Ascending aorta (tissue), 2 donors: ENCODE measurements at places on chromosomes 7 and 10.

DNA sequence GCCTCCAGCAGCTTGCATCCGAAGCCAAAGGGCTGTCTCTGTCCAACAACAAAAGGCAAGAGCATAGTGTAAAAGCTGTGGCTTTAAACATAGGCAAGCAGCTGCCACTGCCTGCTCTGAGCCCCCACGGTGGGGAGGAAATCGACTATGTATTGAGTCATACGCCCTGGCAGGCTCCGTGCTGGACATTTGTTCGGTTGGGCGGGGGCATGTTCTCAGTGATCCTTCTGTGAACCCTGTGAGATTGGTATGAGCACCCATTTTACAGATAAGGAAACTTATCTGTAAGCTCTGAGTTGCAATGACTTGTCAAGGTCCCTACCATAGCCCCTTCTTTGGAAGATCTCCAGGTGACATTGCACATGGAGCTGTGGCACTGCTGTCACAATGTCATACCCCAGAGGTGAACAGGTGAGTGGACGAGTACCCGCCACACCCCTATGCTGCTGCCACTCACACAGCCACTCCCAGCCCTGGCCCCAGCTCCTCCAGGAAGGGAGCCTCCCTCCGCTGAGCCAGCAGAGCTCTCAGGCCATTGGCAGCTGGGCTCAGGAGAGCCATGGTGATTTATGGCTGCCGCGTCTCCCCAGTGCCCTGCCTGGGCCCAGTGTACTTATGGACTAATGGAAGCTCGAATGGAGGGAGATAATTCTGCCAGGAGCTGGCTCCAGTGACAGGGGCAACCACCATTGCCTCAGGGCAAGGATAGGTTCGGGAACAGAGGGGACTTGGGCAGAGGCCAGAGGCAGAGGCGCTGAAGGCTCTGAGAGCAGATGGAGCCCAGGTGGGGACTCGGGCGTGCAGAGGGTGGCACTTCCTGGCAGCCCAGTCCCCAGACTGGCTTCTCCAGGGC, 43.7 kb downstream of the UNC5B start:
- H3K27ac ChIP-seq, result no peak overlapping the region
- no peak overlapping the region for H3K4me3 ChIP-seq
- no peaks in the 10 kb centered on the region for H3K36me3 ChIP-seq
- H3K27me3 ChIP-seq, result no peaks in the 10 kb centered on the region
- DNase-seq, result no peak

DNA sequence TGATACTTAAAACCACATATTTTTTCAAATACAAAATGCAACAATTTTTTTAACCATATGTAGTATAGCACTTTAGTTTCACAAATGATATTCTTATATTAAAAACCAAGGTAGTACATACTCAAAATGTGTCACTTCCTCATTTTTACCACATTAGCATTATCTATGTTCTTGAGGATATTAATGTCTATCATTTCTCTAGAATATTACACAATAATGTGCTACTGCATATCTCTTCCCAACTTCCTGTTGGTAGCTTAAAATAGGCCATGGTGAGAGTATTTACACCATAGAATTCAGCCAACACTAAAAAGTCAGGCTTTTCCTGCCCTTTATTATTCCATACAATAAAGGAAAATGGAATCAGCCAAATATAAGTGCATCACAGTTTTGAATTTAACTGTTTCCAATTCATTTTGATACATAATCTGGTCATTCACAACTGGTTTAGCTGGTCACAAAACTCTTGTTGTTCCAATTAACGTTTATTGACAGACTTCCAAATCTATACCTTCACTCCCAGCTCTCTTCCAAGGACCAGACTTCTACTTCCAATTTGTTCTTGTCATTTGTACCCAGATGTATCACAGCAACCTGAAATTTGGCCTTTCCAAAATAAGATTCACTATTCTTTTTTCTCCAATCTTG, 20.0 kb upstream of the LRRC17 start:
- no peaks in the 10 kb centered on the region for H3K36me3 ChIP-seq
- no peaks in the 10 kb centered on the region for H3K27me3 ChIP-seq
- no peak overlapping the region for H3K4me3 ChIP-seq
- peak overlapping the region; percentile 77 for H3K27ac ChIP-seq

GRCh38 chr7:156819733-156820295, 73.2 kb downstream of the LMBR1 start:
- no peaks in the 10 kb centered on the region for H3K27me3 ChIP-seq
- H3K27ac ChIP-seq, result no peak overlapping the region
- H3K4me3 ChIP-seq, result no peak overlapping the region
- peaks cover 4% of the 10 kb centered on the region for H3K36me3 ChIP-seq

DNA sequence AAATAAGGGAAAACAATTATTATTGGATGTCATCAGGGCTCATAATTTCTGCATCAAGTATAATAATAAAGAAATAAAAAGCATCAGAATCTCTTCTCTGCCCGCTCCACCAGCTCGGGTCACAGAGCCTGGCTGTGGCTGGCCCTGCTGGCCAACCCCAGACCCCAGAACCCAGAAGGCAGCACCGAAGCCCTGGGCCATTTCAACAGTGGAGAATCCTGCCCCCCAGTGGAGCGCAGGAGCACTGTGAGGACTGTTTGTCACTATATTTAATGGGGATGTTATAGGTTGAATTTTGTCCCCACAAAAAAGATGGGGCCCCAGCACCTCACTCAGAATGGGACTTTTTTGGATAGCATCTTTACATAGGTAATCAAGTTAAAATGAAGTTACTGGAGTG, 27.3 kb downstream of the DENND11 start:
- H3K27me3 ChIP-seq, result no peaks in the 10 kb centered on the region
- H3K4me1 ChIP-seq, result no peaks in the 10 kb centered on the region

DNA sequence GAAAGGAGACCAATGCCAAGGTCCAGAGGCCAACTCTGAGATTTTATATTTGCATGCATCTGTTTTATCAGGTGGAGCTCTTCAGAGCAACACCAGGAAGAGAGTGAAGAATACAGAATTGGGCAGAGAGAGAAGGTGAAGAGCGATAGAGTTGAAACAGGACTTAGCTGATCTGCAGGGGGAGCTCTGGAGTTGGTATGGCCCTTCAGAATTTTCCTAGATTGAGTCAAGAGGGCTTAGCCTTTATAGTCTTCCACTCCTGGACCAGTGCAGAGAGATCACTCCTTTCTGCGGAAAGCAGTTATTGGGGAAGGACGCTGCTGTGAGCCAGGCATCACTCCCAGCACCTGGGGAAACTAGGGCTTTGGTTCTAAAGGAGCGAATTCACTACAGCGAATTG, 105.0 kb upstream of the DGKB start:
- H3K4me1 ChIP-seq, result no peaks in the 10 kb centered on the region
- DNase-seq, result no peak
- no peaks in the 10 kb centered on the region for H3K27me3 ChIP-seq
- no peaks in the 10 kb centered on the region for H3K36me3 ChIP-seq
- no peak overlapping the region for H3K27ac ChIP-seq

- no peak overlapping the region for H3K27ac ChIP-seq
- DNase-seq, result no peak
- H3K36me3 ChIP-seq, result no peaks in the 10 kb centered on the region
- H3K4me1 ChIP-seq, result no peaks in the 10 kb centered on the region
- H3K4me3 ChIP-seq, result no peak overlapping the region
These were observed 448.9 kb downstream of the PLXDC2 start for GRCh38 chr10:20265146-20265545.

GRCh38 chr10:73744664-73744975, 448 bp downstream of the SEC24C start:
- DNase-seq, result no peak
- peaks cover 12% of the 10 kb centered on the region for H3K4me1 ChIP-seq
- H3K27me3 ChIP-seq, result no peaks in the 10 kb centered on the region
- peak overlapping the region; percentile 95 for H3K27ac ChIP-seq

GRCh38 chr10:66180581-66181318, 745.1 kb upstream of the LRRTM3 start:
- H3K4me1 ChIP-seq, result no peaks in the 10 kb centered on the region
- DNase-seq, result no peak
- no peak overlapping the region for H3K27ac ChIP-seq
- H3K27me3 ChIP-seq, result no peaks in the 10 kb centered on the region
- H3K4me3 ChIP-seq, result no peak overlapping the region
- H3K36me3 ChIP-seq, result no peaks in the 10 kb centered on the region

DNA sequence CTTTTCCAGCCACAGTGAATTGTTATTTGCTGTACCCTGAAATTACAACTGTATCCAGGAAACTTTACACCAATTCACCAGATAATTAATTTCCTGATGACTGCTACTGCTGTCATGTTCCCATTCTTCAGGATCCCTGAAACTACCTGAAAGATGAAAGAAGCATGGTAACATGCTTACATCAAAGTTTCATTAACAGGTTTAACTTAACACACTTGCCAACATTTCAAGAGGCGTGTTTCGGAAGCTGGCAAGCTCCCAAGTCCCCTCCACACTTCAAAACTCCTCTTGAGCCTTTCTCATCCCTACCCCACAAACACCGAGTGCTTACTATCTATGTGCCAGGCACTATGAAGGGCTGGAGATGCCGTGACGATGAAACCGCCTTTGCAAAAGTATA, 88.6 kb downstream of the MPP7 start:
- DNase-seq, result no peak
- no peak overlapping the region for H3K27ac ChIP-seq
- no peaks in the 10 kb centered on the region for H3K27me3 ChIP-seq
- H3K4me1 ChIP-seq, result no peaks in the 10 kb centered on the region
- no peaks in the 10 kb centered on the region for H3K36me3 ChIP-seq
- no peak overlapping the region for H3K4me3 ChIP-seq

GRCh38 chr10:127196282-127197153, at the start of gene INSYN2A:
Gene INSYN2A (minus strand): TSS chr10:127196591. CDS start chr10:127176395, 20,196 bp downstream.
- no peaks in the 10 kb centered on the region for H3K27me3 ChIP-seq
- peaks cover 10% of the 10 kb centered on the region for H3K4me1 ChIP-seq
- no peak within 1 kb of the TSS for H3K27ac ChIP-seq
- no peaks in the 10 kb centered on the region for H3K36me3 ChIP-seq
- H3K4me3 ChIP-seq, result peak within 1 kb of the TSS; percentile 49

- H3K27ac ChIP-seq, result no peak overlapping the region
- no peaks in the 10 kb centered on the region for H3K4me1 ChIP-seq
- H3K36me3 ChIP-seq, result no peaks in the 10 kb centered on the region
- peak overlapping the region; percentile 60 for H3K4me3 ChIP-seq
These were observed 553.3 kb downstream of the TFEC start for GRCh38 chr7:115477193-115477651.

- no peaks in the 10 kb centered on the region for H3K27me3 ChIP-seq
- H3K4me3 ChIP-seq, result no peak overlapping the region
- DNase-seq, result no peak
- no peak overlapping the region for H3K27ac ChIP-seq
- no peaks in the 10 kb centered on the region for H3K36me3 ChIP-seq
These were observed 8.1 kb downstream of the CCDC6 start for GRCh38 chr10:59898125-59898835.

- DNase-seq, result no peak
- H3K4me3 ChIP-seq, result no peak overlapping the region
- H3K4me1 ChIP-seq, result peaks cover 17% of the 10 kb centered on the region
- no peak overlapping the region for H3K27ac ChIP-seq
These were observed 71.5 kb downstream of the RHOBTB1 start for GRCh38 chr10:60872451-60872850.

- no peaks in the 10 kb centered on the region for H3K4me1 ChIP-seq
- H3K36me3 ChIP-seq, result no peaks in the 10 kb centered on the region
- DNase-seq, result no peak
- no peaks in the 10 kb centered on the region for H3K27me3 ChIP-seq
- H3K4me3 ChIP-seq, result no peak overlapping the region
These were observed 100.2 kb downstream of the GPR85 start for GRCh38 chr7:112986256-112987031.

DNA sequence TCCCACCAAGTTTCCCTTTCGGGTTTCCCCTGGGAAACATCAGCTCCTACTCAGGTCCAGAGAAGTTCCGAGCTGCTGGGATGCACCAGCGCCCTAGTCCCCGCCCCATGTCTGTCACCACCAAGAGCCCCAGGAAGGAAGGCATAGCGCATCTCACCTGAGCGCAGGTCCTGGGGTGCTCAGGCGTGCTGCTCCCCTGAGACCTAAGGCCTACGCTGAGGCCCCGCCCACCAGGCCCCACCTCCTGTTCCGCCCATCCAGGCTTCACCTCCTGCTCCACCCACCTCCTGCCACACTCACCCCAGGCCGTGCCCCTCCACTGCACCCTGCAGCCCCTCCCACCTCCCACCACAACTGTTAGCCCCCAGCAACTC, 1.2 kb upstream of the TFR2 start:
- no peaks in the 10 kb centered on the region for H3K27me3 ChIP-seq
- H3K36me3 ChIP-seq, result no peaks in the 10 kb centered on the region
- no peak overlapping the region for H3K4me3 ChIP-seq
- H3K4me1 ChIP-seq, result no peaks in the 10 kb centered on the region
- no peak for DNase-seq

GRCh38 chr7:16234493-16235146, 186.7 kb downstream of the CRPPA start:
- no peak for DNase-seq
- H3K27ac ChIP-seq, result no peak overlapping the region
- H3K27me3 ChIP-seq, result no peaks in the 10 kb centered on the region
- H3K4me3 ChIP-seq, result no peak overlapping the region
- no peaks in the 10 kb centered on the region for H3K36me3 ChIP-seq
- H3K4me1 ChIP-seq, result no peaks in the 10 kb centered on the region

DNA sequence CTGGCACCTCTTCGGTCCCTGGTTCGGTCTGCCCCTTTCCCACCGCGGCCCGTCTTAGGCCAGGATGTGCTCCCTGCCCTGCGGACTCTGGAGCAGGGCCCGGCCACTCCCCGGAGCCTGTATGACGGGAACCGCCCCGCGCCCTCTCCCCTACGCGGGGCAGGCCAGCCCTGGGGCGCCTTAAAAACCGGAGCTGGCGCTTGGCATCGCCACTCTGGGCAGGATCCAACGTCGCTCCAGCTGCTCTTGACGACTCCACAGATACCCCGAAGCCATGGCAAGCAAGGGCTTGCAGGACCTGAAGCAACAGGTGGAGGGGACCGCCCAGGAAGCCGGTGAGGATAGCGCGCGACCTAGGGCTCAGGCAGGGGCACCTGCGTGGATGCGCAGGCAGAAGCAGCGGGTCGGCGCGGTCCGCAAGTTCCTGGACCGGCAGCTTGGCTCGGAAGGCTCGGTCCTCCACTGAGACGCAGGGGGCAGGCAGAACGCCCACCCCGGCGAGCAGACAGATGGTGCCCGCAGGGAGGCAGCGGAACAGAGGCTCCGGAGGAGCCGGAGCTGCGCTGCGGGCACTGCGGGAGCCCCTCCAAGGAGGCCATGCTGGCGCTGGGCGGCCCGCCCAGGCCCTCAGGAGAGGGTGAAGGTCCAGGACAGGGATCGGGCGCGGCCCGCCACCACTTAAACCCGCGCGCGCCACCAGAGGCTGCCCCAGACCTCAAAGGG, at the start of gene ADIRF:
ADIRF (plus strand) TSS at position 212 of the 723 bp plus-strand sequence; CDS start at position 275, 63 bp downstream.
- DNase-seq, result no peak
- H3K4me1 ChIP-seq, result peaks cover 50% of the 10 kb centered on the region
- H3K27me3 ChIP-seq, result no peaks in the 10 kb centered on the region
- peak within 1 kb of the TSS; percentile 99 for H3K27ac ChIP-seq
- peak within 1 kb of the TSS; percentile 79 for H3K4me3 ChIP-seq

GRCh38 chr10:124420254-124420653, 1.5 kb upstream of the OAT start:
- H3K27ac ChIP-seq, result no peak overlapping the region
- DNase-seq, result no peak
- no peaks in the 10 kb centered on the region for H3K27me3 ChIP-seq
- H3K4me3 ChIP-seq, result no peak overlapping the region
- H3K36me3 ChIP-seq, result no peaks in the 10 kb centered on the region

- peaks cover 15% of the 10 kb centered on the region for H3K4me1 ChIP-seq
- H3K27me3 ChIP-seq, result no peaks in the 10 kb centered on the region
- no peak overlapping the region for H3K4me3 ChIP-seq
- no peaks in the 10 kb centered on the region for H3K36me3 ChIP-seq
- DNase-seq, result no peak
These were observed 136.2 kb downstream of the PLXDC2 start for GRCh38 chr10:19952224-19953010.

- H3K27ac ChIP-seq, result no peak overlapping the region
- DNase-seq, result no peak
- H3K4me1 ChIP-seq, result no peaks in the 10 kb centered on the region
- H3K27me3 ChIP-seq, result no peaks in the 10 kb centered on the region
These were observed 5.7 kb downstream of the UPK3B start for GRCh38 chr7:76515999-76516443.
